ENCODE measurements at places on chromosomes 4 and X. TPM values are rescaled to one million over a fixed set of nuclear protein-coding genes. Genes with fewer than 3 reads are reported as not detected.

Gene FAM9C
- total RNA-seq, result not detected

Gene FAM114A1
- total RNA-seq, result 431 TPM

Gene CFP
- total RNA-seq, result 0.07 TPM

Gene UGT2B17
- not detected for total RNA-seq

Gene DOK7
- total RNA-seq, result 0.20 TPM

Gene HHIP
- total RNA-seq, result 11.1 TPM

Gene GPR34
- 0.07 TPM for total RNA-seq

Gene MTNR1A
- total RNA-seq, result not detected

Gene PDGFC
- total RNA-seq, result 76.7 TPM

Gene PNMA3
- 0.13 TPM for total RNA-seq

Gene UGT2B7
- not detected for total RNA-seq

Gene UTP14A
- 12.7 TPM for total RNA-seq

Gene SPIN2B
- 8.5 TPM for total RNA-seq

Gene FAM241A
- 1.1 TPM for total RNA-seq

Gene PTCHD1
- total RNA-seq, result not detected

Gene NOX1
- total RNA-seq, result not detected

Gene TRIML1
- not detected for total RNA-seq

Gene ZNF827
- total RNA-seq, result 7.6 TPM

Gene SHROOM2
- 0.72 TPM for total RNA-seq

Gene FAT4
- total RNA-seq, result 39.0 TPM

Gene NPY2R
- total RNA-seq, result 27.4 TPM

Gene UGT8
- 0.10 TPM for total RNA-seq

Gene RAB39B
- total RNA-seq, result 0.72 TPM

Gene PSAPL1
- total RNA-seq, result not detected

Gene SPACA5
- total RNA-seq, result not detected

Gene TTC29
- total RNA-seq, result not detected

Gene EVC
- total RNA-seq, result 50.0 TPM

Gene COL4A5
- 267 TPM for total RNA-seq

Gene WDR17
- 0.76 TPM for total RNA-seq

Data from smooth muscle cell of the pulmonary artery (primary cell).